NCI-H1436 treated with DMSO at 0.1 percent for 48 hours (cell line): ENCODE measurements at places on chromosomes 13 and 19.

DNA sequence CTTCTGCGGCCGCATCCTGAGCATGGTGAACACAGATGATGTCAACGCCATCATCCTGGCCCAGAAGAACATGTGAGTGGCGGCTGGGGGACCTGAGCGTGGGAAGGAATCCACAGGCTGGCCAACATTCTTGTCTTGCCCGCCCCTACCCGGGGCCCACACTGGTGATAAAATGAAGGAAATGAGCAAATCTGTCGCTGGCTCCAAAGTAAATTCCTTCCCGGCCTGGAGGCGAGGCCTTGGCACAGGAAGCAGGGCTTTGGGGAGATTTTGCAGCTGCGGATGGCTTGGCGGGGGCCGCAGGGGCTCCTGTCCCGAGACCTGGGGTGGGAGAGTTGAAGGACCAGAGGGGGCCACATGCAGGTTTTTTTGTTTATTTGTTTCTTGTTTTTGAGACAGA is 4.4 kb downstream of the KXD1 start:
- DNase-seq: no peak

- no peak for DNase-seq
Measured at GRCh38 chr19:45200568-45200967, 22.0 kb downstream of the BLOC1S3 start.

DNA sequence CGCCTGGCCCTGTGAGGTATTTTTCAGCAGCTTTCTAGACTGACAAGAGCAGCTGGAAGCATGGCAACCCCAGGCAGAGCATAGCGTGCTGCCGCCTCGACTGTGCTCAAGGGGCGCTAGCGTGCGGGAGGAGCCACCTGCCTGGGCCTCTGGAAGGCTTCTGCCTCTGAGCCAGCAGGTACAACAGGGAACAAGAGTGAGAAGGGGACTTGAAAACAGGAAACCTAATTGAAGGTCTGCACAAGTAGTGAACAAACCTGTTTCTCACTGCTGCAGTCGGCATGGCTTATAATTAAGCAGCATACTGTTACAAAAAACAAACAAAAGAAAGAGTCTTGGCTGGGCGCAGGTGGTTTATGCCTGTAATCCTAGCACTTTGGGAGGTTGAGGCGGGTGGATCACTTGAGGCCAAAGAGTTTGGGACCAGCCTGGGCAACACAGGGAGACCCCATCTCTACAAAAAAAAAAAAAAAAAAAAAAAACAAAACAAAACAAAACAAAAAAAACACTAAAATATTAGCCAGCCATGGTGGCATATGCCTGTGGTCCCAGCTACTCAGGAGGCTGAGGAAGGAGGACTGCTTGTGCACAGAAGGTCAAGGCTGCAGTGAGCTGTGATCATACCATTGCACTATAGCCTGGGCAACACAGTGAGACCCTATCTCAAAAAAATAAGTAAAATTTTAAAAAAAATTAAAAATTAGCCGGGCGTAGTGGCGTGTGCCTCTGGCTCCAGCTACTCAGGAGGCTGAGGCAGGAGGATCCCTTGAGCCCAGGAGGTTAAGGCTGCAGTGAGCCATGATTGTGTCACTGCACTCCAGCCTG is 12.6 kb upstream of the GARRE1 start:
- peak; percentile 45 for DNase-seq

DNA sequence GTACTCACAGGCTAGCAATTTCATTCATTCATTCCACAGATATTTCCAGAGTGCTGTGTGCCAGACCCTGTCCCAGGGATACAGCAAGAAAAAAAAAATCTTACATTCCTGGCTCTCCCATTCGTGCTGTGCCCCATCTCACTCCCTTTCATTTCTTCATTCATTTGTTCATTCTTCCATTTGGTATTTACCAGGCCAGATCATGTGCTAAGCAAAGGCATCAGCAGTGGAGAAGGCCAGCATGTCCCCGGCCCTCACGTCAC is 2.3 kb downstream of the MAP3K10 start:
- DNase-seq: no peak

DNA sequence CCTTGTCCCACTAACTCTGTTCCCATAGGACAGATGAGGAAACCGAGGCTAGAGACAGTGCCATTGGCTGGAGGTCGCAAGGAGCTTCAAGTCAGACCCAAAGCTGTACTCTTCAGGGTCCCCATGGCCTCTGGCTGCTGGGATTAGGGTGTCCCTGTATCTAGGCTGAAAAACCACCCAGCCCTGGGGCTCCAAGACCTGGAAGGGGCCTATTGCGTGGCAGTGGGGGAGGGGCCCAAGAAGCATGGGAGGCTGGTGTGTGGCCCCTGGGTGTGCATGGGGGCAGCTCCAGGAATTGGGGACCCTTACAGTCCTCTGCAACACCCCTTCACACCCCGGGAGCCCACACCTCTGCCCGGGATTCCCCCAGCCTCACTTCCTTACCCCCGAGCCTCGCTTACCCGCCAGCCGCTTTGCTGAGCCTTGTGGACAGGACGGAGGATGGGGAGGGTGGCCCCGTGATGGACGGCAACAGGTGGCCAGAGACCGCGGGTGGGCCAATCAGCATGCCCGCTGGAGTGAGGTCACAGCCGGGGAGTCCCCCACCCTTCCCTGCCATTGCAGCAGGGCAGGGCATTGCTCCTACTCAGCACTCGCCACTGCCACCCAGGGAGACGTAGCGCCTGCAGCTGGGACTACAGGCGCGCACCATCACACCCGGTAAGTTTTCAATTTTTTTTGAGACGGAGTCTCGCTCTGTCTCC is at the start of gene JSRP1:
TSS of gene JSRP1 (minus strand) at position 436 of the 704 bp plus-strand sequence. CDS start 1,103 bp downstream, outside the sequence.
- no peak for DNase-seq

GRCh38 chr19:39796000-39796498 is 17.4 kb downstream of the LEUTX start:
- DNase-seq: no peak

DNA sequence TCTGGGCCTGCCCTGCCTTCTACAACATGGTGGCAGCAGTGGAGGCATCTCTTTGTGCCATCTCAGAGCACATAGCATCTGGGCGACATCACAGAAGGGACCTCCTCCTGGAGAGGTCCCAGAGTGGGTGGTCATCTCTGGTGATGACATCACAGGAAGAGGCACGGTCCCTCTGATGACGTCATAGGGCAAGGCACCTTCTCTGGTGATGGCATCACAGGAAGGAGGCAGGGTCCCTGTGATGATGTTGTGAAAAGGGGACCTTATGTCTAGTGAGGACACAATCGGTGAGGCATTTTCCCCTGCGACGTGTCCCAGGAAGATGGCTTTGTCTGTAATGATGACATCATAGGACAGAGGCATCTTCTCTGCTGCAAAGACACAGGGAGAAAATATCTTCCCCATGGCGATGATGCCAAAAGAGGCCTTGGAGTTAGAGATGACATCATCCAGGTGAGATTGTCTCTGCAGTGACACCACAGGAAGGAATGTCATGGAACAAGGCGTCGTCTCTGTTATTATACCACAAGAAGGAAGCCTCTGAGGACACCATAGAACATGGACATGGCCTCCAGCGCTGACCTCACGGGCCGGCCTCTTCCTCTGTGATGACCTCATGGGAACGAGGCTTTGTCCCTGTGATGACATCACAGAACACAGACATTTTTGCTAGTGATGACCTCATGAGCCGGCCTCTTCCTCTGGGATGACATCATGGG is 10.7 kb downstream of the SHISA7 start:
- DNase-seq: no peak

DNA sequence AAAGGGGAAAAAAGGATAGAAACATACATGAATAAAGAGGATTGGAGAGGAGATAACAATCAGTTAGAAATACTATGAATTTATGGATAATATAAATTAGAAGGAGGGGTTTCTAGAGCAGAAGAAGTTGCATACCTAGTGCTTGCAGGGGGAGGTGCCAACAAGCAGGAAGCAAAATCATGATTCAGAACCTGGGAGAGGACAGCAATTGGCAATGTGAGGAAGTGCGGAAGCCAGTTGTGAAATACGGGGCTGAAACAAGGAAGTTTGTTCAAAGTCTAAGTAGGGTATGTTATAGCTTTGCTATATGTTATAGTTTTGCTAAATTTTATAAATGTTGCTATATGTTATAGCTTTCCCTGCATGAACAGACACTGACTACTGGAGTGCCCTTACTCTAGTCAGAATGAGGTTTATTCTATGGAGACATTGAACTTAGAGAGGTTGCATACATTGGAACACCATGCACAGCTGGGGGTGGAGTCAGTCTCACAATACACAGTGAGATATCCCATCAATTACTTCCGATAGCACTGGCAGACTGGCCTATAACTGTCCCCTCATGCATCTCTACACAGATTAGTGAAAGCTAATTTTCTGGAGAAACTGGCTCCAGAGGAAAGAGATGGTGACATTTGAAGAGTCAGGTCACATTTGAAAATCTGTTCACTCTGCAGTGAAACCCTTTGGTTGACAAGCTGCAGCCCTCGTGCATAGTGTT is 92.1 kb downstream of the GPC6 start:
- no peak for DNase-seq

DNA sequence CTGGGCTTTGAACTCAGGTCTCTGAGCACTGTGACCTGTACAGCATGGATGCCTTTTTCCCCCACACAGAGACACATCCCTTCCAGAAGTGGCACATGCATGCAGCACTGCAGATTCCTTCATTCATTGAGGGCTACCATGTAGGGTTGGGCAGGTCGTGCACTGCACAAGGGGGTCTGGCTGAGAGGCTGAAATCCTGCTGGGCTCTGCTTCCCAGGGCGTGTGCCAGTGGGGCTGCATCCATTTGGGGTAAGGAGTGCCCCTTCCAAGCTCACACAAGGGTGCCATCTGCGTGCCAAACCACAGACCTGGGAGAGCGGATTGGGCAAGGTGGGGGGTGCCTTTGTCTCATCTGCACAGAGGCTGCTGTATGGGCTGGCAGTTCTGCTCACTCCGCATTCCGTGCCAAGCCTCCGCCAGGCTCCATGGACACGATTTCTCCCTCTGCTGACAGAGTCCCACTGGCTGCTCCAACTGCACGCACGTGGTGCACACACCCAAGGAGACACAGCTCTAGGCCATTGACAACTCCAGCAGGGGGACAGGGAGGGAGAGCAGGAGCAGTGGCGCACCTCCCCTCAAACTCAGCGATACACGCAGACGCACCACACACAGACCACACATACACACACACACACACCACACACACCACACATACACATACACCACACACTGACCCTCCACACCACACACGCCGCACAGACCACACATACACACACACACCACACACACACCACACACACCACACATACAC is 4.5 kb upstream of the SHISA7 start:
- DNase-seq: no peak

DNA sequence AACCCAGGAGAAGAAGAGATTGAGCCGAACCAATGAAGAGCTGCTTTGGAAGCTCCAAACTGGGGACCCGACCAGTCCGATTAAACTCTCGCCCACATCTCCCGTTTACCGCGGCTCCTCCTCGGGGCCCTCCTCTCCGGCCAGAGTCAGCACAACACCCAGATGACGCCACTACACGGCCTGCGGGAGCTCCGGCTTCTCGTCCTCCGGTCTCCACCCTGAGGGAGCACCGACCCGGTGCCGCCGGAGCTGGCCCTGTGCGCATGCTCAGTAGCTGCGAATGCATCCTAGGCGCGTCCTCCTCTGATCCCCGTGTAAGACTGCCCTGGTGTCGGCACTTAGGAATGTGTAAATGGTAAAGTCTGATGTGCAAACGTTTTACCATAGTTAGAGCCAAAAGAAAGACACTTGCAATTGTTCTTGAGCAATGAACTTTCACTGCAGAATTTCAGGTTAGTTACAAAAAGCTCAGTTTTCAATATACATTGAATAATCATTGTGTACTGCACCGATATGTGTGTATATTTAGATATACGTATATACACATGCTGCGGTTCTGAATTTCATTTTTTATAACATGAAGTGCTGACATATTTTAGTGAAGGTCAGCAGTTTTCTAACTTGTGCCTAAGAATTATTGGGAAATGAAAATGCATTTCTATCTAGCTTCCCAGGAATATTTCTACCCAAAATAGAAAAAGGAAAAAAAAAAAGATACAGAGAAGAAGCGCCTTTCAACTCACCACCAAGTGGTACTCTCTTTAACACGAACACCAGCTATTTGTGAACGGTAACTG is 92.2 kb downstream of the SLC7A1 start:
- DNase-seq: no peak

DNA sequence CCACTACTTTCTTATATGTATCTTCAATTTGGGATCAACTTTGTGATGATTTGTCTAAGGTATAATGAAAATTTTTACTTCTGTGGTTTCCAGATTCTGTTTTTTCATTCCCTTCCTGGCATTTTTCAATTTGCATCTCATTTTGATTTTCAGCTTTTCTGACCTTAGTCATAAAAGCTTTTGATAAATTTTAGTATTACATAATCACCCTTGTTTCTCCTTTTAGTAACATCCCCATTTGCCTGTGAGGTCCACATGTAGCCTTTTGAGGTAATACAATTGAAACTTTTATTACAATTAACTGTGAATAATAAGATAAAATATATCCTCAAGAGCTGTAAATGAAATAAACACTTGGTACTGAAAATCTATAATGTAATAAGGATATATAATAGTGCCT is 31.2 kb downstream of the LACC1 start:
- DNase-seq: no peak

- DNase-seq: no peak
Measured at GRCh38 chr13:79874396-79875360, 393.7 kb downstream of the NDFIP2 start.

DNA sequence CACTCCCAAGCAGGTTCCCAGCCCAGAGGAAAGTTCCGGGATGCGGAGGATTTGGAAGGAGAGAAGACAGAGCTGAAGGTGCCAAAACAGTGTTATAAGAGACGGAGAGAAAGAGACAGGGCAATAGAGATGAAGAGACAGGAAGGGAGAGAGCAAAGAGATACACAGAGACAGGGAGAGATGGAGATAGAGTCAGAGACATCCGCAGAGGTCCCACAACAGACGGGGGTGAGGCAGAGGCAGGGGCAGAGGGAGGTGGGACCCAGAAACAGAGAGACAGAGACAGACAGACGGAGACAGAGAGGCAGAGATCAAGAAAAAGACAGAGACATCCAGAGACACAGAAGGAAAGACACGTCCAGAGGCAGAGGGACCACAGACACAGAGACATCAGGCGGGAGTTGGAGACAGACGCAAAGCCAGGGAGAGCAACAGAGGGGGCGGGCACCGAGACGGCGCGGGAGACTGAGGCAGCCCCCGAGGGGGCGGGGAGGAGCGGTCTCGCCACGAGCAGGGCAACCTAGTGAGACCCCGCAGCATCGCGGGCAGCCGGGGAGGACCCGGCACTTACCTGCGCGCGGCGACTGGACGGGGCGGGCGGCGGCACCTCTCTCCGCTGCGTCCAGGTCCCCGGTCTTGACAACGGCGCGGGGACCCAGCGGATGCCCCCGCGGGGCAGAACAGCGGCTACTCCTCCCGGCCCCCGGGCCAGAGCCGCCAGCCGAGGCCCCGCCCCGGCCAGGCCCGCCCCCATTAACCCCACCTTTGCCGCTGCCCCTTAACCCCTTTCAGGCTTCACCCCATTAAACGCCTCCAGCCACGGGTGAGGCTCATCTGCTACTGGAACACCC is at the start of gene GPR4:
TSS of gene GPR4 (minus strand) at position 689 of the 851 bp plus-strand sequence. CDS start 10,346 bp downstream, outside the sequence.
- no peak for DNase-seq

DNA sequence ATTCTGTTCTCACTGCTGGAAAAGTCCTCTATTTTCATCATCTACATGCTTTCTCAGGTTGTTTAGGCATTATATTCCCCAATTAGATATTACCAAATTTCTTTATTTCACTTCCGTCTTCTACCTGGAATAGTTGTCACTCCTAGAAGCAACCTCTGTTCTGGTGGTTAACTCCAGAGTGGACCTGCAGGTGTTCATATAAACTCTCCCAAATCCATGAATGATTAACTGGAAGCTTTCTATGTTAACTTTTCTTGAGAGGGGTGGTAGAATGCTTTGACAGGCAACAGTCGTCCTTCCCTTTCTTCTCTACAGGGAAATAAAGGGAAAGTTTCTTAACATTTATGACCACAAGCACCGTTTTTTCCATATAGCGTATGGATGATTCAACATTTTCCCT is 48.4 kb upstream of the UFM1 start:
- no peak for DNase-seq
